ENCODE measurements at places on chromosomes 4 and X.
A peak's percentile ranks its signal among the peaks of the same experiment; 100 is the strongest.

GRCh38 chrX:19956306-19956705 is 34.6 kb downstream of the BCLAF3 start:
- DNase-seq: no peak

DNA sequence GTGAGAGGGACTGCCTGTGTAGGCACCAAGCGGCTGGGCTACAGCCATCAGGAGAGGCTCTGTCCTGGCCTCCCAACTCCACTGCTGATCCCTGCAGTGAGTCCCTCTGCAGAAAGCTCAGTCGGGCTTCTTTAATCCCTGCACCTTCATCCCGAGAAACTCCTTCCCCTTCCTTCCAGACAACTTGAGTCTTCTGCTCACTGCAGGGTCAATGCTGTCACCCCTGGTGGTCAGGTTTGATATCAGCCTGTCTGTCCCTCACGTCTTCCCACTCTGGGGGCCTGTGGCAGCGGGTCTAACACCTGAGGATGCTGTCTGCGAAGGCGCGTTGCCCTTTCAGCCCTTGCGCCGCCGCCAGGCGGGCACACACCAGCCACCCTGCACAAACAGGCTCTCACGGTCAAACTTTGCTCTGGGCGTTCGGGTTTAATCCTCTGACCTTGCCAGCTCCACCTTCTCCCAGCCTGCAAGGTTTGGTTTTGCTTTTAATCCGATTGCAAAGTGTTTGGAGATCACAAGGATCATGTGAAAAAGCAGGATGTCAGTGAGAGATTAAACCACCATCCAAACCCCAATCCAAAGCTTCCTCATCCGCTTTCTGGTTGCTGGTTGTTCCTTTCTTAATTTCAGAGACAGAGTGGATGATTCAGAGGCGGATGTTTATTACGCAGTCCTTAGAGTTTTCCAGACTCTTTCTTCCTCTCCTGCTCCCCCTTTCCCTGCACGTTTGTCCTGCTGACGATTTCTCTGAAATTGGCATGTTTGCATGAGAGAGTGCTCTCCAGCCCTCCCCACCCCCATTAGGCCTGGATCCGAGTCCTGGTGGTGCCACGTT is 74.8 kb upstream of the SLC34A2 start:
- no peak for DNase-seq

DNA sequence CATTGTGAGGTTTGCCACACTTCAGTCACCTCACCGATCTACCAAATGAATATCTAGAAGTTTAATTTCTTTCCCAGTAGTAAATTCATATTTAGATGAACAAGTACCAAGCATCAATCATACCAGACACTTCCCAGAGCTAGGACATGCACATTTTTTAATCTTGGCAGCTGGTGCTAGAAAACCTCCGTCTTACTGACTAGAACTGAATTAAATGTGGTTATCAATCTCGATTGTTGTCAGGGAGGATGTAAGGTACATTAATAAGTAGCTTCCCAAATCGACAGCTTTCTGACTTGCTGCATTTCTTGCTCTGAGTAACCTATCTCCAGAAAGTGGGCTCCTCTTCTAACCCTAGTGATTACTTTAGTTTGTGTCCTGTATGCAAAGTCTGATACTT is 34.4 kb downstream of the VEGFC start:
- no peak for DNase-seq

- no peak for DNase-seq
Observed at GRCh38 chrX:153993978-153994377, 21.4 kb downstream of the TMEM187 start.

DNA sequence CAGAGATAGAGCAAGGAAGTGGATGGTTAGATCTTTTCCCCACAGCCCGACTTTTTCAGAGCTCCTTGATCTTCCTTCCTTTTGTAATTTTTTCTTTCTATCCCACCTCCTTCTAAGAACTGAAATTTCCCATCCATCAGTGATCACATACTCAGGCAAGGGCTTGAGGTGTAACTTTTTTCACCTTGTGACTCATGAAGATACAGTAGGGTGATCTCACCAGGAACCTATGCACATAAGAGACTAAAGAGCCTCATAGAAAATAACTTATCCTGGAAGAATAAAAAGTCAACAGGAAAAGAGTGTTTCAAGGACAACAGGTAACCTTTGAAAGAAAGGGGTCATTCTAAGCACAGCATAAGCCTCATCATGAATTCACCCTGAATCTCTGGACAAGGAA is 131.2 kb upstream of the HCCS start:
- DNase-seq: no peak

GRCh38 chrX:20729416-20729815 is 462.7 kb upstream of the RPS6KA3 start:
- DNase-seq: no peak

- DNase-seq: no peak
Observed at GRCh38 chr4:105386012-105386411, 87.8 kb downstream of the PPA2 start.

DNA sequence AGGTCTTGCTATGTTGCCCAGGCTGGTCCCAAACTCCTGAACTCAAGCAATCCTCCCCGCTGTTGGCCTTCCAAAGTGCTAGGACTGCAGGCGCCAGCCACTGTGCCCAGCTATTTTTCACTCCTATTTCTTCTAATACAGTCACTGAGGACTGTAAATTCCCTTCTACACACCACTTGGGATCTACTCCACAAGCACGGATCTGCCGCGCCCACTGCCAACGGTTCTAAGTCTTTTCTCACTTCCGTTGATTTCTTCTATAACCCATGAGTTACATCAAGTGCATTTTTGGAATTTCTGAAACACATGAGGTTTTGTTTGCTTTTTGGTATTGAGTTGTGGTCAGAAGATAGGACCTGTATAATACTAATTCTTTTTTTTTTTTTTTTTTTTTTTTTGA is 48.6 kb downstream of the FAM53A start:
- no peak for DNase-seq

- DNase-seq: no peak
Observed at GRCh38 chr4:150515135-150515534, 66.8 kb upstream of the MAB21L2 start.

DNA sequence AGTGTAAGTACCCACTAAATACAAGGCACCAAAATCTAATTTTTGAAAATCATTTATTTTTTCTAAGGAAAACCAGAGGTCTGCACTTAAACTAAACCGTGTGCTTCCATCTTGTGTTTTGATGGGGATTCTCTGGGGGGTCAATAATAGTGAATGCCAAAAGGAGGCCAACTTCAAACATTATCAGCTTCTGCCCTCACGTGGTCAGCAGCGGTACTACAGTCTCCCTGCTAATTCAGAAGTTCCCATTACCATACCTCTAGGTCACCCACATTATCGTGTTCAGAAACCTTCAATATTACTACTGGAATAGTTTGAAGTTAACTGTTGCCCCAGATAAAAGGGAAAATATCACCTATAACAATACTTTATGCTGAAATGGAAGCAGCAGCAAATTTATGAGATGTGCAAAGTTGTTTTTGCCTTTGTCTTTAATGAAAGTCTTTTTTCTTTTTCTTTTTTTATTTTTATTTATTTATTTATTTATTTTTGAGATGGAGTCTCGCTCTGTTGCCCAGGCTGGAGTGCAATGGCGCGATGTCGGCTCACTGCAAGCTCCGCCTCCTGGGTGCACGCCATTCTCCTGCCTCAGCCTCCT is 17.3 kb downstream of the CTPS2 start:
- peak; percentile 36 for DNase-seq

GRCh38 chr4:1166509-1167243 is 5.7 kb downstream of the SPON2 start:
- DNase-seq: no peak

DNA sequence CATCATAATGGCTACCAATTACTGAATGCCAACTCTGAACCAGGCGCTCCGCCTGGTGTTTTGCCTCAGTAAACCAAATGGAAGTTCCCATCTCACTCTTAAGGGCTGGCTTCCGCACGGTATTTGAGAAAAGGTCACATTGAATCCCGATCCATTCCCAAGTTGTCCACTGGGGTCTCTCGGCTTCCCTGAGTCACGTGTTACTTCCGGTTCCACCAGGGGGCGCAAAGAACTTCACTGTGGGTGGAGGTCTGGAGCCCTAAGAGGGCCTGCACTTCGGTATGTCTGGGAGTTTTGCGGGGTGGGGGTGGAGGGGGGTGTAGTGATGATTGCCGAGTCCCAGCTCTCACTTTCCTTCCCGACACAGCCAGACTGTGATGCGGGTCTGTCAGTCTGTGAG is 13.4 kb upstream of the NHS start:
- DNase-seq: no peak

DNA sequence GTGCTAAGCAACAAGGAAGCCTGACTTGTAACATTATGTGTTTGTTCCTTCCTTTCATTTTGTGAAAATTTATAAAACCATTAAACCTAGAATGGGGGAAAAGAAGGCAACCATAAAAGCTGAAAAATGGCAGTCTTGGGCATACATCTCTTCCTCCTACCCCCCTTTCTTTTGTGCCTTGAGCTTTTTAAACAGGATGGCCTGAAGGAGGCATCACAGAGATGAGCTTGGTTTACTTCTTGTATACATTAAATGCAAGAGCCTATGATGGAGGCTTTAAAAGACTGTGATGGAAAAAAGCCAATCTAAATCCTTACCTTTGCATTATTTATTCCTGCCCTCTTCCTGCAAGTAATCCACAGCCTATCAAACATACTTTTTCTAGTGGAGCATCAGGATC is 36.2 kb upstream of the ADH7 start:
- no peak for DNase-seq

GRCh38 chrX:17634542-17635207 is 102.6 kb upstream of the SCML1 start:
- DNase-seq: no peak

DNA sequence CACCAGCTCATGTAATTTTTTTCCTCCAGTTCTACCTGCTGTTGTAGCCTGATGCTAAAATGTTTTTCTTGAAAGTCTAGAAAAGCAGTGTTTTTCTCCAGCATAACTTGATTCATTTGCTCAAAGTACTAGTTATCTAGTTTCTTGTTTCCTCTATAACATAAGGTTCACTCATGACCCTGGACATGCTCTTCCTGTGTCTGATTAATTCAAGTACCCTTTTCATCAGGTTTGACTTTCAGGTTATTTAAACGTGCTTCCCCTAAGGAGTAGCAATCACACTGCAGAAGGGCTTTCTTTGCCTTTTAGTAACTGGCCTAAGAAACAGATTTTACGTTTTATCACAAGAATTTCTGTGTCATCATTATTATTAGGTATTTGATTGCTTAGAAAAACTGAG is 66.8 kb upstream of the EGFL6 start:
- no peak for DNase-seq

- DNase-seq: no peak
Observed at GRCh38 chr4:8390577-8390976, 49.9 kb downstream of the ACOX3 start.

- no peak for DNase-seq
Observed at GRCh38 chr4:81378386-81378785, 93.3 kb downstream of the RASGEF1B start.

DNA sequence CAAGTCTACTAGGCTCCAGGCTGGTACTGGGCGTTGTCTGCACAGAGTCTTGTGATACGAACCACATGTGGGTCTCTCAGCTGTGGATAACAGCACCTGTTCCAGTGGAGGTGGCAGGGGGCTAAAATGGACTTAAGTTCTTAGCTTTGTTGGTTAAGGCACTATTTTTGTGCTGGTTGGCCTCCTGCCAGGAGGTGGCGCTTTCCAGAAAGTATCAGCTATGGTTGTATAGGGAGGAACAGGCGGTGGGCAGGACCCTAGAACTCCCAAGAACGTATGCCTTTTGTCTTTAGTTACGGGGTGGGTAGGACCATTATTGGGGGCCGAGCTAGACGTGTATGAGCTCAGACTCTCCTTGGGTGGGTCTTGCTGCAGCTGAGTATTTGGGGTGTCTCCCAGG is 1138.4 kb downstream of the PCDH19 start:
- no peak for DNase-seq

DNA sequence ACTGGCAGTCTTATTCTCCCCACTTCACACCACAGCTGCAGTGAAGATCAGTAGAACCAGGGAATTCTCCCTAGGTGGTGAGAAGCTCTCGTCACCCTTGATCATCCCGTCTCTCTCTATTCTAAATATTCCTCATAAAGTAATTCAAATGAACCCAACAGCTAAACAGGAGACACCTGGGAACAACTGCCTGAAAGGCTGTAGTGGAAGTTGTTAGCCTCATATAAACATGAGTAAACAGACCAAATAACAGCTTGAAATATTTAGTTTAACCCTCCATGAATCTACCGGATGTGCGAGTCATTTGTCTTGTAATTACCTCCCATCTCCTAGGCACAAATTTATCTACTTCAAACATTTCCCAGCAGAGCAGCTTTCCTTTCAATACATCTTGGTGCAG is 30.4 kb upstream of the APELA start:
- DNase-seq: no peak

DNA sequence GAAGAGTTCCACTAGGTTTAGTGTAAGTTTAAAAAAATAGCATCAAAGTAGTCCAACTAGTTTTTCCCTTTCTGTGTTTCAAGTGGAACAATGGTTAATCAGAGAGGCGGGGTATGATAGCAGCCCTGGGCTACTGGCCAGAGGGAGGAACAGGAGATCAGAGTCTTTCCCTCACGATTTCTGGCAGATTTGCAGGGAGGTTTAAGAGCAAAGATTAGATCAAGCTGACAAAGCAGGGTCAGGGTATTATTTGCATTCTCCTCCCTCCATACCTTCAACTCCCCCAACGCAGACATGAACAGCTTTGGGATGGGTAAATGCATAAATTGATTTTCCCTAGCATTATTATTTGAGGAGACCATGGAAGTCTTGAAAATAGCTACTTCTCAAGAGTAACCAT is 277.6 kb upstream of the DIAPH2 start:
- DNase-seq: no peak

DNA sequence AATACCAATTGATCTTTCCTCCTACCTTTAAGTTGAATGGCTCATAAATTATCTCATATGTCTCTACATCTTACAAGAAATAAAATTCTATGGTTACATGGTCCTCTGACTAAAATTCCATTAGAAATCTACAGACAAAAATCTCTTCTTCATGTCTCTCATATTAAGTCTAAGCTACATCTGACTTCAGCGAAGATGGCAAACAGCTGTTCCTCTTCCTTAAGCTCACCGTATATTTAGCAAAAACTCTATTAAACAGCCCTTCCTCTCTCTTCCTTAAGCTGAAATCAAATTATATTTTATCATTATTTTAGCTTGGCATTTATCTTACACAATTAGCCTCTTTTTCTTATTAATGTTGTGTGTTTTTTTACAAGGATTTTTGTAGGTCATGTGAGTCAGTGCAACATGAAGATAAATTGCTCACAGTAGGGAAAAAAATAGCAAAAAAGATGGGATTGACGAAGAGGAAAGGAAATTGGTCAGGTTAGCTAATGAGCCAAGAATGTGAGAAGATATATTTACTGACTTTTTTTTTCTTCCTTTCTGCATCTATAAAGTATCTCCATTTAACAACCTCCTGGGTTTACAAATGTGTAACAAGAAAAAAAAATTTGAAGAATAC is 2412.8 kb downstream of the ARAP2 start:
- no peak for DNase-seq

DNA sequence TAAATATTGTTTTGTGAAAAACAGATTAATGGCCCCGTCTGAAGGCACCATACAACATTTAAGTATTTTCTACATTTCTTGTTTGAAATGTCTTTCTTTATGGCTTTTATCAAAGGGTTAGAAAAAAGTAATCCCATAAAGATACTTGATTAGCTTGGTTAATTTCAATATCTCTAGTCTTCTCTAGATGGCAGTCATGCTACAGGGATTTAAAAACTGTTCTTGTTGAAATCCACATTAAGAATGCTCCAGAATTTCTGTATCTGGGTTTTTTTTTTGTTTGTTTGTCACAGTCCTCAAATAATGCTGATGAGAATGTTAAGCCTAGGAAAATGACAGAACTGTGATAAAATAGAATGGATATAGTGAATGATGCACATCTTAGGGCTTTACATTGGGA is 109.0 kb upstream of the AADAT start:
- DNase-seq: peak; percentile 6

GRCh38 chr4:182770259-182770995 is 146.8 kb downstream of the DCTD start:
- no peak for DNase-seq

Data from NCI-H460 (cell line).